Islet precursor cell (in vitro differentiated cells): ENCODE measurements at places on chromosomes 3 and 15.

GRCh38 chr3:161913786-161914389, 417.3 kb downstream of the OTOL1 start:
- DNase-seq: no peak

GRCh38 chr3:33089515-33089914, 7.4 kb downstream of the GLB1 start:
- DNase-seq: no peak

DNA sequence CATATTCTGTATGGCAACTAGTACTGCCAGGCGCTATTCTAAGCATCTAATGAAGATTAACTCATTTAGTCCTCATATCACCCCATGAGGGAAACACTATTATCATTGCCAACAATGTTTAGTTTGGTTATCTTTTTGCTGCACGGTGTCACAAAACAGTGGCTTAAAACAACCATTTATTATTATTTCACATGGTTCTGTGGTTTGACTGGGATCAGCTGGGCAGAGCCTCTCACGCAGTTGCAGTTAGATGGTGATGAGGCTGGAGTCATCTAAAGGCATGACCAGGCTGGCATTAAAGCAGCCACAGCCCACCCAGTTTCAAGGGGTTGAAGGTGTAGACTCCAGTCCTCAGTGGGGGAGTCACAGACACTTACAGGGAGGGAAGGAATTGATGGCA, 32.8 kb upstream of the RASA2 start:
- no peak for DNase-seq

GRCh38 chr15:93974804-93975481, 256.4 kb upstream of the MCTP2 start:
- DNase-seq: peak; percentile 64

GRCh38 chr3:23981955-23982354, 36.9 kb downstream of the NR1D2 start:
- peak; percentile 70 for DNase-seq

- peak; percentile 64 for DNase-seq
These were observed 56.9 kb downstream of the LRCH3 start for GRCh38 chr3:197847866-197848401.

DNA sequence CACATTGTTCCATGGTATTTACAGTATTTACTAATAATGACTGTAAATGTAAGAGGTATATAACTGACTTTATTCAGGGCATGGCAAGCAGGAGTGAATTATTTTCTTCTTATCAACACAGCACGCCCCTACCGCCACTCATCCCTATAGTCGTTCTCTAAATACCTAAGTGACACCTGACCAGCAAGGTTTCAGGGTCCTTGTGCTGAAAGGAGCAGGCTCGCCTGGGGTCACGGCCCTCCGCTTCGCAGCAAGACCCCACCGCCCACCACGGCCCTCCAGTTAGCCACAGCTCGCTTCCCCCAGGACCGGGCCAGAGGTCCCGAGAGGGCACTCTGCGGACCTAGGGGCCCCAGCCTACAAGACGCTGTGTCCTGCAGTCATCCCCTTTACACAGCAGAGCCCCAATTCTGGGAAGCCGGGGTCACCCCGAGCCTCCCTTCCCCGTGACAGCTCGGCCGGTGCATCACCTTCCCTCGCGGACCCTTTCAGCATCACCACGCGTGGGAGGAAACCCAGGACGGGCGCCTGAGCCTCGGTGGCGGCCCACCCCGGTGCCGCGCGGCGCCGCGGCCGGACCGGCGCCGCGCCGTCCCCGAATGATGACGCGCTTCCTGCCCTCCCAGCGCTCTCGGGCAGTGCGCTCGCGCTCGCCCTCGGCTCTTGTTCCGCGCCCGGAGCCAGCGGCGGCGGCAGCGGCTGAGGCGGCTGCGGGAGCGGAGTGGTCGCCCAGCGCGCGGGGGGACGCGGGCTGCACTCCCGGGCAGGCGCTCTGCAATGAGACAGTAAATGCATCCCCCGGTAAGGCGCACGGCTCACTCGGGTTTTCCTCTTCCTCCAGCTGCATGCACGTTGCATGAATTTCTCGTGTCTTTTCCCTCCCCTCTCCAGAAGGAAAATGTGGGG, 225.1 kb upstream of the C2CD4B start:
- peak; percentile 82 for DNase-seq

DNA sequence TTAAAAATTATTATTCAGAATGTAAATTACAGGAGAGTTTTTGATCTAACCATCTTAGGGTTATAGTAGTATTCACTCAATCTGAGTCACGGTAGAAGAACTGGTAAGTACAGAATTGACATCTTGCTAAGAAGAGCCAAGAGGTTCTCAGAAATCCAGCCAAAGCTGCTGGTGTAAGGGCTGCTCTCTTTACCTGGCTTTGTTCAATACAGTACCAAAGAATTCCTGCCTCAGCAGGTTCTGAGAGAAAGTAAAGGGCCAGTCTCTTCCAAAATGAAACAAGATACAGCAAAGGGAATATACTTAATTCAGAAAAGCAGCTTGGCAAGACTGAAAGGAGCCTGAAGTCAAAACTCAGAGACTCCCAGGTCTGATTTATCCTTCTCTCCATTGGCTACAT, 193.1 kb downstream of the TNIK start:
- DNase-seq: no peak

DNA sequence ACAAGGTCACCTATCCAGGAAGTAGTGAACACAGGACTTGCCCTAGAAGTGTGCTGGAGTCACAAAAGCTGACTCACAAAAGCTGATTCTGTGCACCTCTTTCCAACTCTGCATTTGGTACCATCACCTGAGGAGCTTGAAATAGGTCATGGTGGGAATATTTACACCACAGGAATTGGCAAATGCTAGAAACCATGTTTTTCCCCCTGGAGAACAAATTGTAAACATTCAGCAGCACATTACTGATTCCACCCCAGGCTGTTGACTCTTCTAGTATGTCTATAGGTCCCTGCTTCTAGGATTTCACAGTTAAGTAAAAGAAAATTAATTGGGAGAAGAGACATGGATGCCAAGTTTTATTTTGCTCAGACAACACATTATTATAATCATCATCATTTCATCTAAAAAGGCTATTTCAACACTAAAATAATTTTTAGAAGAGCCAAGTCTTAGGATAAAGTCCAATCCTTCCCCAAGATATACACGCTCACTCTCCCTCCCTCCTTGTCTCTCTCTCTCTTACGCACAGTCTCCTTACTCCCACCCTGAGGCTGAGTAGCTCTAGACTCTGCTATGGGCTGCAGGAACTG, 24.7 kb downstream of the CACNA2D2 start:
- no peak for DNase-seq

DNA sequence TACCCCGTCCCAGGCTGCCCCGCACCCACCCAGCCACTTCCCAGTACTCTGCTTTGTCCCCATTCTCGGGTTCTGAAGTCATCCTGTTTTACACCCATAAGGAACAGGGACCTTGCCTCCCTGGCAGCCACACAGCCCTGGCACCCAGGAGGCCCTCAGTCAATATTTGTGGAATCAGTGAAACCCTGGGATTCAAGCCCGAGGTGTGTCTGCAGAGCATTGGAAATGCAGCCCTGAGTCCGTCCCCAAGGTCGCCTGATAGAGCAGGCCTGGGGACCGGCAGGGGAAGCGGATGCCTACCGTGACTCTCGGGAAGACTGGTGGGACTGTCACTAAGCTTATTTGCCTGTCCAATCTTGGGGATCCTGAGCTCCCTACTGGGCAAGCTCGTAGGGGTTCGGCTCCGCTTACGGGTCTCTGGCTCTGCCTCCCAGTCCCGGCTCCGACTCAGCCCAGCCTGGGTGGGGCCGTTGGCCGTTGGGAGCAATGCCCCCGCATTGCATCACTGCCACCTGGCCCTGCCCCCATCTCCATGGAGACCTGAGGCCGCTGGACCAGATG, 64.4 kb upstream of the TAMM41 start:
- DNase-seq: peak; percentile 32

GRCh38 chr3:146625186-146625775, 20.1 kb upstream of the PLSCR5 start:
- DNase-seq: no peak

DNA sequence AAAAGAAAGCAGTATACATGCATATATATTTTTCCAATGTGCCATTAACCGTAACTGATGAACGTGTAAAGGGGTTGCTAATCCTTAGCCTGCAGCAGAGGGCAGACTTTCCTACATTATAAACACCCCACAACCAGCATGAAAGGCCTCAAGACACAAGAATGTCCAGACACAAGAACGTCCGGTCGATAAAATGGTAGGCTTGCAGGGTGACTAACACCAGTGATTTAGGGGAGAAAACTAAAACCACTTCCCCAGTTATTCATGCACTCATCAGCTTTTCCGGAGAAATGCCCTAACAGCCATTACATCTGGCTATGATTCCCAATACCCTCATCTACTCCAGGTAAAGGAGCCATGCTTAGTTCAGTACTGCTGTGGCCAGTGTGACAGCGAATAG, 57.4 kb downstream of the LRTM1 start:
- peak; percentile 86 for DNase-seq

GRCh38 chr15:72751751-72752455, 31.7 kb downstream of the ADPGK start:
- DNase-seq: no peak

GRCh38 chr3:150220799-150221198, 187.3 kb upstream of the TSC22D2 start:
- no peak for DNase-seq

- no peak for DNase-seq
These were observed 10.0 kb downstream of the ANKDD1A start for GRCh38 chr15:64921711-64922110.

DNA sequence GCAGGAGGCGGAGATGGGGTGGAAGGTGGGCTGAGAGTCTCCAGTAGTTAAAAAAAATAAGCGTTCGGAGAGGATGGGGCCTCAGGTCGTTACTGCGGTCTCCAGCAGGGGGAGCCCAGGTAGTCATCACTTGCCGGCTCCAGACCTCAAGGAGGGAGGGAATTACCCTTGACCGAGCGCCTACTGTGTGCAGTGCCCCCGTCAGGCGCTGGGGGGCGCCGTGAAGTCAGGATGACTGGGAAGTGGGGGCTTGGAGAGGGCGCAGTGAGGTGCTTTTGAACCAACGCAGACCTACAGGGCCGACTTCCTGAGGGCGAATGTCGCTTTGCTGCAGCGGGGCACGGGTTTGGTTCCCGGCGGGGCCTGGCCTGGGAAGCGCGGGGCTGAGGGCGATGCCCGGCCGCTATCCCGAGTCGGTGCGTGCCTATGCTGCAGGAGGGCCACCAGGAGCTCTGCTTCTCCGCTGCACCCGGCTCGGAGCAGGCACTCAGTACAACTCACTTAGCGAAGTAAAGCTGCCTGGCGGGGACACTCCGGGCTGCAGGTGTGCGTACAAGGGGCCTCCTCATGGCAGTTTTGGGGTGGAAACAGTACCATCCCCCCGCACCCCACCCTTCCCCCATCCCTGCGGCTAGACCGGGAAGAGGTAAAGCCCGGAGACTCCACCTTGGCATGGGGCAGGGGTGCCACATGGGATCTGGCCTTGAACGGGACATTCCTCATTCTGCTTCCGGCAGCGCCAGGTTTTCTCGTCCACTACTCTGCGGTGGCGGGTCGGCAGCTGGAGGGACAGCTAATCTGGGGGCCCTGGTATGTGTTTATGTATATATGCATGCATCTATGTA, 79.8 kb downstream of the RHCG start:
- peak; percentile 94 for DNase-seq

DNA sequence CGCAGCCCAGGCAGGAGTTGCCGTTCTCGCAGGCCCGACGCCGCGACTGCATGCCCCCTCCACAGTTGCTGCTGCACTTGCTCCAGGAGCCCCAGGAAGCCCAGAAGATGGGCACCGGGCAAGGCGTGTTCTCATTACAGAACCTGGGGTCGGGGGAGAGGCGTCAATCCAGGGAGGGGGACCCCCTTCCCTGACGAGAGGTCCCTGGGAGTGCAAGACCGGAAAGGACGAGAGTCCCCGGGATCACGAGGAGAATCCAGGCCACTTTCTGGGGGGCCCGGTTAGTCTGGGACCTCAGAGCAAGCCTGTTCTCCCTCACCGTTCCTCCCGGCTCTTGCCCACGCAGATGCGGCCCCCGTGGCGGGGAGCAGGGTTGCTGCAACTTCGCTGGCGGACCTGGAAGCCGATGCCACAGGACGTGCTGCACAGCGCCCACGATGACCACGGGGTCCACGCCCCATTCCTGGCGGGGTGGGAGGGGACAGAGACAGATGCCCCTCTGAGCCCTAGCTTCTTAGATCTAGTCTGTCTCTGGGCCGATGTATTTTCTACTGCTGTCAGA, 113.9 kb downstream of the SEMA5B start:
- DNase-seq: peak; percentile 39

DNA sequence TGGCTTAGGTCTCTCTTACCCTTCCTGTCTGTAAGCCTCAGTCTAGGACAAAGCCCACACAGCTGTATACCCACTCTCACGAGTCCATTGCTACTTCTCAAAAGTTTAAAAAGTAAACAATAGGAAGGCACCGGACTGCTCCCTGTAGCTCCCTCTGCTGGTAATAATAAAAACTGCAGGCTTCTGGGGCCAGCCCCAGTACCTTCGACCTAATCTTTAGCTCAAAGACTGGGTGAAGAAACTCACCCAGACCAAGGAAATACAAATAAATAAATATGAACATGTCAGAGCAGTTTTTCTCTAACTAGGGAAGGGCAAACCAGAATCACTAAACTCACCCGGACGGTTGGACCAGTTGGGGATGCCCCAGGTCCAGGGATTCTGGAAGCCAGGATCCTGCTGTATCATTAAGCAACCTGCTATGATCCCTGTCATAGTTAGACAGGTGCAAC, 5.0 kb downstream of the FAM219B start:
- peak; percentile 69 for DNase-seq
